ENCODE measurements at places on chromosomes 6 and 20.

DNA sequence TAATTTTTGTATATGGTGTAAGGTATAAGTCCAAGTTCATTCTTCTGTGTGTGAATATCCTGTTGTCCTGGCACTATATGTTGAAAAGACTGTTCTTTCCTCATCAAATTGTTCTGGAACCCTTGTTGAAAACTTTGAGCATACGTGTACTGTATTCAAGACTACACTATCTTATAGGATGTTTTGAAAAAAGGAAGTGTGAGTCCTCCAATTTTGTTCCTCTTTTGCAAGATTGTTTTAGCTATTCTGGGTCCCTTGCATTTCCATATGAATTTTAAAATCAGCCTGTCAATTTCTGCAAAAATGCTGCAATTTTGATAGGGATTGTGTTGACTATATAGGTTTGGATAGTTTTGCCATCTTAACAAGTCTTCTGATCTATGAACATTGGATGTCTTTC is 195.2 kb downstream of the BACH2 start:
- DNase-seq = no peak

DNA sequence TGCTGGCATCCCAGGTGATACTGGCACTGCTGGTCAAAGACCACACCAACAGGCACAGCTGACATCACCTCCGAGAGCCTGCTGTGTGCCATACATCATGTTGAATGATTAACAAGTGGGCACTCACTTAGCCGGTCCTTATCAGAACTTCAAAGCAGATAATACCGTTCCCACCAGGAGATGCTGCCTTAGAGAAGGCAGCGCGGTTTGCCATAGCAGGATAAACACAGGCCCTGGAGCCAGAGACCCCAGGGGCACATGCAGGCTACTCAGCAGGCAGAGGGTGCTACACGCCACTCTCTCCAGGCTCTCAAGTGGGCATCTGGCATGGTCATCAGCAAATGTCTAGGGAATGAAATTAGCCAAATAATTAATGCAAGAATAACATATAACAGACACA is 86.5 kb upstream of the CST7 start:
- no peak for DNase-seq

DNA sequence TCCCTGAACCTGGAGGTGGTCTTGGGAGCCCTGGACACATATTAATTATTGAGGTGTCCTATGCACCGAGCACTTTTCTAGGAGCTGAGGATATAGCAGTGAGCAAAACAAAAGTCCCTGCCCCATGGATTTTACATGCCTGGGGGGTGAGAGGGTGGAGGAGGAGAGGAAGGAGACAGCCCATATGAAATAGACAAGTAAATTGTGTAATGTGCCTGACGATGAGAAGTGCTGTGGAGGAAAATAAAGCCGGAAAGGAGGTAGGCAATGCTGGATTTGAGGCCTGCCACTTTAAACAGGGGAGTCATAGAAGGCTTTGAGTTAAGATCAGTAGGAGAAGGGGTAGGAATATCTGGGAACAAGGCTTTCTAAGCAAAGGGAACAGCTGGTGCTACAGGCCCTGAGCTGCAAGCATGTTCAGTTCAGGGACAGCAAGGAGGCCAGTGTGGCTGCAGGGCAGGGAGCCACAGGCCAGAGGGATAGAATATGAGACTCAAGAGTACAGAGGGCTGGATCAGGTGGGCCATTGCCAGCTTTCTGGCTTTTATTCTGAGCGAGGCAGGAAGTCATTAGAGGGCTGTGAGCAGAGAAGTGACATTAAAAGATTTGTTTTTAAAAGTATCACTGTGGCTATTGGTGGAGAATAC is 19.1 kb upstream of the MYLIP start:
- DNase-seq = no peak

DNA sequence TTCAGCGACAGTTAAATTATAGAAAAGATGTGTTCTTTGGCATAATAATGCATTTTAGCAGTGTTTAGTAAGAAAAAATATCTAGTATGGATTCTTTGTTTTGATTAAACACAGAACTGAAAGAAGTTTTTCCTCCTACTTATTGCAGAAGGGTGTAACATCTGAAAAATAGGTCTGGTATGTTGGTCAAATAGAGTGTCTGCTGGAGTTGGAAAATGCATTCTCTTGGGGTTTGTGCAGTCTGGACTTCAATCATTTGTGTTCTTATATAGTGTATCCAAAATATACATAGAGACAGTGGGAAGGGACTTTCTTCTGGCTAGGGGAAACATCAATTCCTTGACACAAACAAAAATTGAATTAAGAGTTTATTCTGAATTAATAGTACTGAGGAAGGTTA is 132.4 kb upstream of the MAN1A1 start:
- no peak for DNase-seq

DNA sequence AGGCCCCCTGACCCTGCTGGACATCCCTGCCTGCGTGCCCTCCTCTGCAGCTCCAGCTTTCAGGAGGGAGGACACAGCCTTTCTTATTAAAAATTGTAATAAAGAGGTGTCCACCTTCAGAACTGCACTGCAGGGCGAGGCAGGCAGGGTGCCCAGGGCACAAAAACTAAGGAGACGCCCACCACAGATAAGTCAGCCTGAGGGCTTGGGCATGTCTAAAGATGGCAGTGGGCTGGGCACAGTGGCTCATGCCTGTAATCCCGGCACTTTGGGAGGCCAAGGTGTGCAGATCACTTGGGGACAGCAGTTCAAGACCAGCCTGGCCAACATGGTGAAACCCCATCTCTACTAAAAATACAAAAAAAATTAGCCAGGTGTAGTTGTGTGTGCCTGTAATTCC is 7.0 kb upstream of the C20orf144 start:
- DNase-seq = no peak

GRCh38 chr20:35274172-35275092 is 3.5 kb downstream of the MMP24OS start:
- DNase-seq = no peak

GRCh38 chr6:141309295-141309694 is 823.4 kb upstream of the GJE1 start:
- DNase-seq = no peak

DNA sequence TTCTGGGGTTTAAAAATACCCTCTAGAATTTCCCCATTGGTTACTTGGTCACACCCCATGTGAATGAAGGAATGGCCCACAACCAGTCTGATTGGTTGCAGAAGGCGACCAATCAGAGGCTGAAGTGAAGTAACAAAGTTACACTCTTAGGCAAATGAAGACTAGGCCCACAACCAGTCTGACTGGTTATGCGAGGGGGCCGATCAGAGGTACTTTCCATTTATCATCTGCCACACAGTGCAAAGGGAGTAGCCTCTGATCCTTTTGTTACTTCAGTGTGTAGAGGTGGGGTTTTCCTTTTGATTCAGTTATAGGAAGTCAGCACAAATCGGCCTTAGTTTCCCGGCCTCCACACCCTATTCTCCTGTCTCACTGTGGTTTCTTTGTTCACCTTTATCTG is 61.2 kb upstream of the SGK1 start:
- DNase-seq = no peak

DNA sequence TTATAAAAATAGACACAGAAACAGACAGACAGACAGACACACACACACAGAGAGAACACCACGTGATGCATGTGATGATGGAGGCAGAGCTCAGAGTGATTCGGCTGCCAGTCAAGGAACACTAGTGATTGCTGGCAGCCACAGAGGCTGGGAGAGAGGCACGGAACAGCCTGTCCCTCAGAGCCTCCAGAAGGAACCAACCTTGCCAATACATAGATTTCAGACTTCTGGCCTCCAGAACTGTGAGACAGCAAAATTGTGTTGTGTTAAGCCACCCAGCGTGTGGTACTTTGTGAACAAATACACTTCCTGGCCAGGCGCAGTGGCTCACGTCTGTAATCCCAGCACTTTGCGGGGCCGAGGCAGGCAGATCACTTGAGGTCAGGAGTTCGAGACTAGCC is 9.5 kb upstream of the PARD6B start:
- no peak for DNase-seq
